ENCODE measurements at places on chromosomes 1 and 21.

DNA sequence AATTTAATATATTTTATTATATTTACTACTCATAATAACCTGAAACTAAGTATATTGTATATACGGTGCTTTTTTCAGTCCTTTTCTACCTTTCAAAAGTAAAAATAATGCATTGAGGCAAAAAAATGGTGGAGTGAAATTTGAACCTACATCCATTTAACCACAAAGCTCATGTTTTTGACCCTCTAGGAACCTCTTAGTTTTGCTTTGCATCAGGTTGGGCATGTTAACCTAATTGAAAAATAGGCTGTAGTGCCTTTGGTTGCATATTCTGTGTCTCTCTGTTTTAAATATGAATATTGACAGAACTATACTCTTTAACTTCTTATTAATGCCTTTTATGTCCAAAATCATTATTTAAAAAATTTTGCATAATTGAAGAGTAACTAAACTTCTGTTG, 3.8 kb downstream of the SGIP1 start:
- DNase-seq = no peak

DNA sequence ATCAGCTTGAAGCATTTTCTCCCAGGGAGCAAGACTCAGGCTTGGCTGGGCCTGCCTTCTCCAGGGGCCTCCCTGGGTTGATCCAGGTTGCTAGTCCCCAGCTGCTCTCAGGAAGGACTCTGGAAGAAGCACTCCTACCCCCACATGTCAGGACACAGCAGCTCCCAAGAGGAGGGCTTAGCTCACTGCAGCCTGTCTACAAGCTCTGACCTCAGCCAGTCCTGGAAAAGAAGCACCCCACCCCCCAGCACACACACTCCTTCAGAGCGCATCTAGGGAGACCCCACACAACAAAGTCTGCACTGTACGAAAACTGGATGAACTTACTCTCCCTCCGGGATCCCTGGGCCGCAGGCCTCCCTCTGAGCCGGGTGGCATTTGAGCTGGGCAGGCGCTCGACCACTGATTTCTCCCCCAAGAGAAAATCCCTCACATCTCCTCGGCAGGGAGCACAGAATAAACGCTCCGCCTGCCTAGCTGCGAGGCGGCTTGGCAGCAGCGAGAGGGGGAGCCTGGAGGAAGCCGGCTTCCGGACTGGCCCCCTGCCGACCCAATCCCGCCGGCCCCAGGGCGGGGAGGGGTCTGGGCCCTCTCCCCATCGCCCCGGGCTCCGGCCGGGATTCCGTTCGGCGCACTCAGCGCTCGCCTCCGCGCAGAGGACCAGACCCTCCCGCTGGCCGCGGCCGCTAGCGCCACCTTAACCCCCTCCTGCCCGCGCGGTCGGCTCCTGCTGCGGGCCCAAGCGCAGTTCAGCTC, at the start of gene KCNA2:
KCNA2 (minus strand) TSS at position 458 of the 756 bp plus-strand sequence. CDS start 1,576 bp downstream, outside the sequence.
- DNase-seq = peak; percentile 26

DNA sequence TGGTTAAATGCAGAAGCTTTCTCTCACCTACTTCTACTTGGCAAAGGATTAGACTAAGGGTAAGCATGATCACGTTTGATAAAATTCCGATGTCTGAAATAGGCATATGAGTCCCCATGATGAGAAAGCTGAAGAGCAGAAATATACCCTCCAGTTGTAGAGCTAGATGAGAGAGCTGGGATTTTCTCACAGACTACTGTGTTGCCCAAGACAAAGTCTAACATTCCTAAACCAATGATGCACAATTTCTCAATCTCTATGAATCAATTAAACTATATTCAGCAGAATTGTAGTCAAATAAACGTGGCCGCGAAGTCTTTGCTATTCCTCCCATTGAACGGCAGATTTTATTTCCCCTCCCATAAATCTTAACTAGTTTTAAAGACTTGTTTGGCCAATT, 699.2 kb downstream of the KCNT2 start:
- DNase-seq = no peak

DNA sequence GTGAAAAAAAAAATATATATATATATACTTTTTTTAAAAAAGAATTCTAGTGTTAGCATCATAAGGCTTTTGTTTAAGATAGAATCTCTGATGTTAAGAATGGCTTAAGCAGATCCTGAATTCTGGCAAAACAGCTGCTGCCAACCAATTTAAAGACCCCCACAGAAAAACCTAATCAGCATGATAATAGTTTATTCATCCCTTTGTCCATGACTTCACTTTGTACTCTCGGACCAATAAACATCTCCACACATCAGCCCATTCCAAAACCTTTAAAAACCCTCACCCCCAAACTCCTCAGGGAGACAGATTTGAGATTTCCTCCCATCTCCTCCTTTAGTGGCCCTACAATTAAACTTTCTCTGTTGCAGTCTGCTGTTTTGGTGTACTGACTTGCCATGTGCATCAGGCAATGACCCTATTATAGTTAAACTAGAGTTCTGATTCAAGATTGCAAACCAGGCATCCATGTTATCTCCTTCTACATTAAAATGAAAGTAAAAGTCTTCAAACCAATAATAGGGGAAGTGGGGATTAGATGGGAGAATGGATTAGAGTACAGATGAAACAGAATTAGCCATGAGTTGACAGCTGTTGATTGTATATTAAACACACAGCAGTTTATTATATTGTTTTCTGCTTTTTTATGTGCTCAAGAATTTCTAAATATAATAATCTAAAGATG, 9.8 kb upstream of the PHTF1 start:
- no peak for DNase-seq

- no peak for DNase-seq
Observed at GRCh38 chr1:157725221-157725577, 24.6 kb upstream of the FCRL3 start.

DNA sequence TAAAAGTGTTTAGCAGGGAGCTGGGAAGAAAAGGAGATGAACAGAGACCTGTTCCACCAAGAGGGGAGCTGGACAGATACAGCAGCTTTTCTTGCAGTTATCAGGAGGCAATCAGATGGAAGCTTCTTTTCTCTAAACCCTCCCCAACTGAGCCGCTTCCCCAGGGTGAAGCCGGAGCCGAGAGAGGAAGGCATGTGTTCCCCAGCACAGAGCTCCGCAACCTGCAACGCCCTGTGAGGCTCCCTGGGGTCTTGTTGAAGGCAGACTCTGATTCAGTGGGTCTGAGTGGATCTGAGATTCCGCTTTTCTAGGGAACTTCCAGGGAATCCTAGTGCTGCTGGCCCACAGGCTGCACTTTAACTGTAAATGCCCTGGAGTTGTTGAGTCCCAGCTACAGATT, 139.1 kb upstream of the COA6 start:
- DNase-seq = no peak

All from stimulated activated CD4-positive, alpha-beta T cell treated with anti-CD3 and anti-CD28 coated beads, Interleukin-15, amount 100 ng/mL, for 24 hours (primary cell).